ENCODE measurements at places on chromosomes 5 and 9.

DNA sequence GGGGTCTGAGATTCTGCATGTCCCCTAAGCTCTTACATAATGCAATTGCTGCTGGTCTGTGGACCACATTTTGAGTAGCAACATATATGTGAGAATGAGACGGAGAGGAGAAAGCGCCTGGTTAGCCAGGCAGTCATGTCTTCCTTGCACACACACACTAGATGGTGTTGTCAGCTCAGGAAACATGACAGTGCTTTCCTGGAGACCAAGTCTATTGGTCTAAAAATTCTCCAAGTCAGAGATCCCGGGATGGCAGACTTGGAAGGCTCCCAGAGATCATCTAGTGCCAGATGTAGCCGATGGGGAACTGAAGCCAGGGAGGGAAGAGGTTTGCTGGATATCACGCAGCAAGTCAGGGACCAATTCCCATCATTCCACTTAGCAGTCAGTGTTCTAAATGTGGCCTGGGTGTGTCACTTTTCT lies 53.4 kb downstream of the GALNT12 start:
- peak; percentile 28 for DNase-seq

DNA sequence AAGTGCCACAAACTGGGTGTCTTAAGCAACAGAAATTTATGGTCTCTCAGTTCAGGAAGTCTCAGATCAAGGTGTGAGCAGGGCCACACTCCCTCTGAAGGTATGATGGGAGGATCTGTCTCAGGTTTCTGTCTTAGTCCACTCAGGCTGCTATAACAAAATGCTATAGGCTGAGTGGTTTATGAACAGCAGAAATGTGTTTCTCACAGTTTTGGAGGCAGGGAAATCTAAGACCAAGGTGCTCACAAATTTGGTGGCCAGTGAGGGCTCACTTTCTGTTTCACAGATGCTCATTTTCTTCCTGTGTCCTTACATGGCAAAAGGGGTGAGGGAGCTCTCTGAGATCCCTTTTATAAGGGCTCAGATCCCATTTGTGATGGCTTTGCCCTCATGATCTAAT lies 281.4 kb downstream of the CWC27 start:
- DNase-seq = no peak

DNA sequence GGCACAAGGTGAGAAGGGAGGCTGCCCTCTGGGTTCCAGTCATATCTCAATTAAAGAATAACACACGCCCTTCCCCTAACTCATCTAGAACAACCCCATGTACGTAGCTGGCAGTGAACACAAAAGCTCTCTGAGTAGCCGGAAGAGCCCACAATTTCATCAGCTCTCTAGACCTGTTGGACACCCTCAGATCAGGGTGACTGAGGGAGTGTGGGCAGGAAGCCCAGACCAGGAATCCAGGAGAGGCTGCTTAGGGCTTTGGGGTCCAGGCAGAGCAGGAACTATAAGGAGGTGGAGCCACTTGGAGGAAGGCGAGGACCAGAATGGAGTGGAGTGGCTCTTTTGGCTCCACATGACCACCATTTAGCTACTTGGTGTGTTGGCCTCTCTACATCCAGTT lies 237.4 kb downstream of the NR3C1 start:
- DNase-seq = no peak

DNA sequence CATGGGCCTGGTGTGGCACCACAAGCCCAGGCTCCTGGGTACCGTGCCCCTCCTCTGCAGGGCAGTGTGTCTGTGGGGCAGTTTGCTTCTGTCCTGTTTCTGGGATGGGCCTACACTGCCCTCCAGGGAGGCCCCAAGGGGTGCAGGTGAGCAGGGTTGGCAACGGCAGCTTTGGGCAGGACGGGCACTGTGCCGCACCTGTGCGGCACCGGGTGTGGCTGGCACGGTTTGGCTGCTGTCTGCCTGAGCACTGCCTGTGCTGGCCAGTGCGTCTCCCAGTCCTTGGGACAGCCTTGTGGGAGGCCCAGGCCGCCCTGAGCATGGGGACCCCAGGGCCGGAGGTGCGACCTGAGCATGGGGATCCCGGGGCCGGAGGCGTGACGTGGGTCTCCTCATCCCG lies 37.2 kb downstream of the RXRA start:
- DNase-seq = no peak

GRCh38 chr5:133565993-133566392 lies 46.3 kb downstream of the FSTL4 start:
- DNase-seq = peak; percentile 71

- no peak for DNase-seq
Observed at GRCh38 chr9:77949751-77950436, 81.7 kb downstream of the GNAQ start.

- no peak for DNase-seq
Observed at GRCh38 chr5:158935215-158935614, 164.5 kb downstream of the EBF1 start.

DNA sequence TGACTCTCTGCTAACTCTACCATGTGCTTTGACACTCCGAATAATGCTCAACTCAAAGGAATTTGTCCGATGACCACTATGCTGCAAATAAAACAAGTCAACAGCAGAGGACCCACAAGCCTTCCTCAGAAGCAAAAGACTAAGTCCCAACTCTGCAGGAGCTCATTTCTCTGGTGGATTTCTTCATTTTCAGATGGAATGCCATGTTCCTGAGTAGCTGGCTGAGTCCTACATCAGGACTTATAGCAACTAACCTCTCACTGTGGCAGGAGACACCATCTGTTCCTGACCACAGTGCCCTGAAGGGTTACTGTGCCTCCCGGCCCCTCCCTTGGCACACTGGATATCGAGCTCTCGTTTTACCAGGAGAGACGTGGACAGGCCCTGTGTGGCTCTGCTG lies 20.8 kb downstream of the LHFPL2 start:
- DNase-seq = no peak

DNA sequence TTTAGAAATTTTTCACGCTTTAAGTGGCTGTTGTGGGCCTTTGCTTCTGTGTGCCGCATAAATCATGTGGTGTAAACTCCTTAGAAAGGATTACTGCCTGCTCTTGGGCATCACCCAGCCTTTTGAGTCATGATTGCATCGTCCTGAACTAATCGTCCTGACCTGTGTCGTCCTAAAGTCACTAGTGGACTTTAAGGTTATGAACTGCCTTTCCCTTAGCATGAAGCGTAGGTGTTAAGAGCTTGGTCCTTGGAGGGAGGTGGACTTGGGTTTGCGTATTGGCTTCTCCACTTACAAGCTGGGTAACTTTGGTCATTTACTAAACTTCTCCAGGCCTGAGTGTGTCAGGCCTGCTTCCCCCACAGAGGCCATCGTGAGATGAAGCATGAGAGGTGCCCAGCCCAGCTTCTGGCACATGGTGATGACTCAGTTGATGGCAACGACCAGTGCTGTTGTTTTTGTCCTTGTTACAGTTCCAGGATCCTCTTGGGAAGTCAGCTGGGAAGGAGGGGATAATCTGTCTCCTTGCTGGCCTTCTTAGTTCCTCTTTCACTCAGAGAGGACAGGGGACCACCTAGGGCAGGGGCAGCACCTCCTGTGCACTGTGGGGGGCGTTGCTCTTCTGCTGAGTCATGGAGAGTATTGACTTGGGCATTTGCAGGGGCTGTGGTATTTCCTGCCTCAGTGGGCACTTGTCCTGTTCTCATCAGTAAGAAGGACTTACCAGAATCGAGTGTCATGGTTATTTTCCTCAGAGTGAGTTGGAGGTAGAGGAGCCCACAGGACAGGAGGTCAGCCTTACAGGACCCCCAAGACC lies 54.2 kb upstream of the NCS1 start:
- no peak for DNase-seq

- no peak for DNase-seq
Observed at GRCh38 chr9:74948937-74949336, 3.8 kb downstream of the C9orf40 start.

GRCh38 chr5:9498541-9499497 lies 47.1 kb downstream of the SEMA5A start:
- DNase-seq = peak; percentile 82

DNA sequence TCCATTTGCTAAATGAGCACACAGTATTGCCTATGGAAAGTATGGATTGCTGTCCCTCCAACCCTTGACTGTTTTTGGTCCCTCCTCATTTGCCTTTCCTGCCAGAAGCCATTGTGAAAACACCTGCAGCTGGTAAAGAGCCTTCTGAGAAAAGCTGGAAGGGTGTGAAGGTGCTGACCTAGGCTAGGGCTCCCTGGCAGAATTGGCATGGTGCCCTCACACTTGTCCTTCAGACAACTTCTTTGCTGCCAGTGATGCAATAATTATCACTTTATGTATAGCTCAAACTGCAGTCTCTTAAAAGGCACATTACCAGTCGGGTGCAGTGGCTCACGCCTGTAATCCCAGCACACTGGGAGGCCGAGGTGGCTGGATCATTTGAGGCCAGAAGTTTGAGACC lies 4.2 kb downstream of the TXNDC15 start:
- DNase-seq = no peak

DNA sequence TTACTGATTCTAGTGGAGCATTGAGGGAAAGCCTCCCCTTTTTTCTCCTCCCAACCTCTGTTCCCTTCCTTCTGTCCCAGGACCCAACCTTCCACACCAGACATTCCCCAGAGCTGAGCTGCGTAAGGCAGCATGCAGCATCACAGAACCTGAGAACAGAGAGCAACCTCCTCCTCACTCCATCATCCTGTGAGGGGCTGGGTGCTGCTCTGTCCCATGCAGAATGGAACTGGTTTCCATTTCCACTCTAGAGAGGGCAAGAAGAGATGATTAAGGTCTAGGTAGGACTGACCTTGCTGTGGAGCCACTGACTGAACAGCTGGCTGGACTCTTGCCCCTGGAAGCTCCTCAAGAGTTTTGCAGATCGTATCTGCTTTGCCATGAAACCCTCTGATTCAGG lies 30.1 kb upstream of the IL7R start:
- no peak for DNase-seq

DNA sequence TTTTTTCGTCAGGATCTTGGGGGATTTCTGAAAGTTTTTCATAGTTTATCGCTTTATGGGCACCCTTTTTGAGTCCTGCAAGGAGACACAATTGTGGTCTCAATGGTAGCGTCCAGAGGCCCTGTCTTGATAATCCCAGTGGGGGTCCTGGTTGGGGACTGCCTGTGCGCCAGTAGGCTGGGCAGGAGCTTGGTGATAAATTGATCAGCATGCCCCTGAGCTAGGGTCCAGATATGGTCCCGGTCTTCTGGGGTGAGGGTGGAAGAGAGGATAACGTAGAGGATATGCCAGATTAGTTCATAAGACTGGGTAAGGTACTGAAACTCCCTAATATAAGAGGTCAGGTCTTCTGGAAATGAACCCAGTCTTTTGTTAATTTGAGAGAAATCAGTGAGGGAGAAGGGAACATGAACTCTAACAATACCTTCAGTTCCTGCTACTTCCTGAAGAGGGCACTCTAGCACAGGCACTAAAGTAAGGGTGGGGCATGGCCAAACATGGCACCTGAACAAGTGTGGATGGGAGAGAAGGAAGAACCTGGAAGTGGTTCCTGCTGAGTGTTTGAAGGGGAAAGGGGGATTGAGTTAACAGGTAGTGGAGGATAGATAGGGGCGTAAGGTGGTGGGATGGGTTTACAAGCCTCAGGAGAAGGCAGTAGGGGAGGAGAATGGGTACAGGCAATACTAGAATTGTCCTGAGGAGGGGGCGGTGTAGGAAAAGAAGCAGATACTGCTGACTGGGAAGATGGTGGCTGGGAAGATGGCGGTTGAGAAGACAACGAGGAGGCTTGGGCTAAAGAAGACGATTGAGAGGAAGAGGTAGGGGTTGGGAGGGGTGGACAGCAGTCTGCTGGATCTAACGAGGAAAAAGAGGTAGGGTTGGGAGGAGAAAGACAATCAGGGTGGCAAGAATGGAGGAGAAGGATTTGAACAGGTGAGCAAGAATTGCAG lies 33.8 kb upstream of the ANXA2R start:
- peak; percentile 81 for DNase-seq

- peak; percentile 20 for DNase-seq
Observed at GRCh38 chr5:78534148-78534904, 114.2 kb downstream of the LHFPL2 start.
